Renal pelvis (tissue), 12 donors: ENCODE measurements at places on chromosomes 6 and 20.
A peak's percentile ranks its signal among the peaks of the same experiment; 100 is the strongest.

GRCh38 chr20:54433636-54434035, 41.8 kb upstream of the DOK5 start:
- DNase-seq, result no peak

- no peak for DNase-seq
Measured at GRCh38 chr6:54879188-54879985, 32.8 kb downstream of the FAM83B start.

- DNase-seq, result no peak
Measured at GRCh38 chr6:44356487-44356886, 14.0 kb downstream of the SPATS1 start.

DNA sequence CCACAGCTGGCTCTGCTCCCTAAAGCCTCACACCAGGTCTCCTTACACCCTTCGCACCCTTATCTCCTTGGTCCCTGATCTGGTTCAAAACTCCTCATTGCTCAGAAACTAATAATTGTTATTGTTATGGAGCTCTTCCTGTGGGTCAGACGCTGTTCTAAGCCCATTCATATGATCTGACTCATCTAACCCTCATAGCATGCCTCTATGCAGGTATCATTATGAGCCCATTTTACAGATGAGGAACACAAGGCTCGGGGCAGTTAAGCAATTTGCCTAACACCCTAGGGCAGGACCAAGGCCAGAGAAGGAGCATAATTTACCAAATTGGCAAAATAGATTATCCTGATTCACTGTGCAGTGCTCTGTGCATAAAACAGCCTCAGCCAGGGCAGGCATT, 51.8 kb upstream of the CCDC167 start:
- DNase-seq, result no peak

DNA sequence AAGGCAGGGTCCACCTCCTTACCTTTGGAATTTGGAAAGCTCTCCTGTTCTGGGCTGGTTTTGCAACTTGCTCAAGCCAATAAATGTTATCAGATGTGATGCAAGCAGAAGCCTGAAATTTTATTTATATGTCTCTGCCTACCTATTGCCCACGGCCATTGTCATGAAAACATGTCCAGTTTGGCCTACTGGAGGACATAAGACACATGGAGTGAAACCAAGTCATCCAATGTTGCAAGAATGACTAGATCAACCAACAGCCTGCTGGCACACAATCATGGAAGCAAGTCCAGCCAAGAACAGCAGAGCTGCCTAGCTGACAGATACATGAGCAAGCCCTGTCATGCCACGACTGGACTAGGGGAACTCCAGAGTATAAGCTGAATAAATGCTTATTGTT, 56.7 kb upstream of the IRAK1BP1 start:
- no peak for DNase-seq

DNA sequence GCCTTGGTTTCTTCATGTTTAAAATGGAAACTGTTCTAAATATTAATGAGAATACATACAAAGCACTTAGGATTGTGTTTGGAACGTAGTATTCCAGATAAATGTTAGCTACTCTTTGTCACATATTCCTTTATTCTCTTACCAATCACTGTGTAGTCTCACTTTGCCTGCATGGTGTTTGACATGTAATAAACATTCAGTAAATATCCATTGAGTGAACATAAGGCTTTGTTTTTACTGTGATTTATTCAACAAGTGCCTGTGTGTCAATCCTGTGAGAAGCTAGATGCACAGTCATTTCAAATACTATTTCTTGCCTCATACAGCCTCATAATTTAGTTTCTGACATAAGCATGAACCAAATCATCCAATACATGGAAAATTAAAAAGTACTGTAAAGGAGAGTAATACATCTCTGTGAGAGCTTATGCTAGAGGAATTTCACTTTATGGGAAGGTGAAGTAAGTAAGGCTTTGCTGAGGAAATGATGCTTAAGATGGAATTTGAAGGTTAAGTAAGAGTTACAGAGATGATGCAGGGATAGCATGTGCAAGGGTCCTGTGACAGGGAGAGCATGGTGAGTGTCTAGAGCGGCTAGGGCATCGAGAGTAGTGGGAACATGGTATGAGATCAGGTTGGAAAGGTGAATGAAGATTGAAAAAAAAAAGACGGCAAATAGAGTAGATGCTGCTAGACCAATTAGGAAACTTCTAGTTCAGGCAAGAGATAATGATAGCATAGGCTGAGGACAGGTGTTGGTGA, 14.7 kb downstream of the PM20D2 start:
- DNase-seq, result no peak

- no peak for DNase-seq
Measured at GRCh38 chr6:134938896-134939295, 11.0 kb downstream of the ALDH8A1 start.

GRCh38 chr6:116070101-116070500, 9.4 kb upstream of the FRK start:
- no peak for DNase-seq

DNA sequence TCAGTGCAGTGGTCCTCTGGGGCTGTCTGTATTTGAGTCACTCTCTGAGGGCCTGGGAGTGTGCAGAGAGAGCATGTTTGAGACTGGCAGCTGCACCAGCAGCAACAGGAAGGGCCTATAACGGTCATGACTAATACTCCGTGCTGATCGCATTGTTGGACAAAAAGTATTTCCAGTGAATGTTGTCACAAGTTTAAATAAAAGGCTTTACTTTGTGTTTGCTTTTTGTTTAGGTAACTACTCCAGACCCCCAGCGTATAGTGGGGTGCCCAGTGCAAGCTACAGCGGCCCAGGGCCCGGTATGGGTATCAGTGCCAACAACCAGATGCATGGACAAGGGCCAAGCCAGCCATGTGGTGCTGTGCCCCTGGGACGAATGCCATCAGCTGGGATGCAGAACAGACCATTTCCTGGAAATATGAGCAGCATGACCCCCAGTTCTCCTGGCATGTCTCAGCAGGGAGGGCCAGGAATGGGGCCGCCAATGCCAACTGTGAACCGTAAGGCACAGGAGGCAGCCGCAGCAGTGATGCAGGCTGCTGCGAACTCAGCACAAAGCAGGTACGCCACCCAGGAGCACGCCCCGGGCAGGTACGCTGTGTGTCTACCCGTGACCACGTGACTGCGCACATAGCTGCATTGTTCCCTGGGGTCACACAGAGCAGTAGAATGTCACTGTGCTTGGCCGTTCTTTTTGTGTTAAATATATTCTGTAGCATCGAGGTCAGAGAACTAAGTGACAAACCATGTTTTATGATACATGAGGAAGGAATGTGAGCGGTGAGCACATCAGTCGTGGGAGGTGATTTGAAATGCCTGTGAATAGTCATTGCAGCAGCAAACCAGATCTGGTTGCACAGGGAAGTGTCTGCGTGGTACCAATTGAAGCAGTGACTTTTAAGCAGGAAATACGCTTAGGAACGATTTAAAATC, 174.7 kb downstream of the TMEM242 start:
- DNase-seq, result no peak

- no peak for DNase-seq
Measured at GRCh38 chr6:20236344-20236743, 24.1 kb upstream of the MBOAT1 start.

DNA sequence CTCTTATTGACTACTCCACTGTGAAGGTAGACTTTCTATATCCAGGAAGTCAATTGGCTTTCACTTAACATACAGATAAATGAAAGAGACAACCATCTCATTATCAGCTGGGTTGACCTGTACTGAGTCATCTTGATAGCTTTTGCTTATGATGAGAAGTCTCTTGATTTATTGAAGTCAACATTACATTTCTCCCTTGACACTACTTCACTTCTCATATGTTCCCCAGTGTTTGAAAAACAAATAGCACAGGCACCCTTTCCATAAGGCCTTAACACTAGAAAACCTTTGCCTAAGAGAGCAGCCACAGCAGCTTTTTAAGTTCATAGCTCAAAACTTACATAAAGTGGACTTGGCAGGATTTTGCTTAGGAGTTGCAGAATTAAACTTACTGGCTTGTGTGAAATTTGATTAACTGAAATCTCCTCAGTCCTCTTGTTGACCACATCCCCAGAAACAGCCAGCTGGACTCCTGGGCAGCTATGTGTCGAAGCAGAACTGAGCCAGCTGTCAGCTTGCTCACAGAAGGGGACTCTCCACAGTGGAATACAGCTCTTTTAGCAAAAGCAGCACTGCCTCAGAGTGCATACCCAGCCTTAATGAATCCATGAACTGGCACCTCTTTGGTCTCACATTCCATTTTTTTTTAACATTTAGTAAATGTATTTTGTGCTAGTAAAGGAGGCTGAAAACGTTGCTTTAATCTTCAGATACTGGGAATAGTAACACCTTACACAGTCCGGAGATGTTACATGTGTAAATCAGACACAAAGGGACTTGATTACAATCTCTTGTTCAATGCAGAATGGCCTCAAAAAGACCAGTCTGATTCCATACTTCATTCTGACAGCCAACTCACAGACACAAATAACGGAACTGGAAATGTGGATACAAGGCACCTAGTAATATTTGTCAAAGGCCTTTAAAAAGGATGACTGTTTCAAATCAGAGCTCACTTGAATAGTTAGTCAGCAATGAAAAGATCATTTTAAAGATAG, 1532.7 kb downstream of the HACE1 start:
- DNase-seq, result peak; percentile 17

DNA sequence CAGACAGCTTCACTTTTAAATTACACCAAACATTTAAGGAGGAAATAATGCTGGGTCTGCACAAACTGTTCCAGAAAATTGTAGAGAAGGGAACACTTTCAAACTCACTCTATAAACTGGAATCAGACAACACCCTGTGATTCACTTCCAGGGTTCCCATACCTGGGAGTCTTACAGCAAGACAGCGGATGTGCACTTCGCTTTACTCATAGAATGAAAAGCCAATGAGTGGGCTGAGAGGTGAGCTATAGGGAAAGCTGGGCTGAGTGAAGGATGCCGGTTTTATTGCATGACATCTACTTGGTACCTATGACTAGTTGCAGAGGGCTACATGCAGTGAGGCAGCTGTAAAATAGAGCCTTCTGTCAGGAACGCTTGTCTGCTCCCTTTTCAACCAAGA, 152.1 kb downstream of the FNDC1 start:
- no peak for DNase-seq

GRCh38 chr6:167972193-167972592, 25.3 kb upstream of the KIF25 start:
- DNase-seq, result no peak

DNA sequence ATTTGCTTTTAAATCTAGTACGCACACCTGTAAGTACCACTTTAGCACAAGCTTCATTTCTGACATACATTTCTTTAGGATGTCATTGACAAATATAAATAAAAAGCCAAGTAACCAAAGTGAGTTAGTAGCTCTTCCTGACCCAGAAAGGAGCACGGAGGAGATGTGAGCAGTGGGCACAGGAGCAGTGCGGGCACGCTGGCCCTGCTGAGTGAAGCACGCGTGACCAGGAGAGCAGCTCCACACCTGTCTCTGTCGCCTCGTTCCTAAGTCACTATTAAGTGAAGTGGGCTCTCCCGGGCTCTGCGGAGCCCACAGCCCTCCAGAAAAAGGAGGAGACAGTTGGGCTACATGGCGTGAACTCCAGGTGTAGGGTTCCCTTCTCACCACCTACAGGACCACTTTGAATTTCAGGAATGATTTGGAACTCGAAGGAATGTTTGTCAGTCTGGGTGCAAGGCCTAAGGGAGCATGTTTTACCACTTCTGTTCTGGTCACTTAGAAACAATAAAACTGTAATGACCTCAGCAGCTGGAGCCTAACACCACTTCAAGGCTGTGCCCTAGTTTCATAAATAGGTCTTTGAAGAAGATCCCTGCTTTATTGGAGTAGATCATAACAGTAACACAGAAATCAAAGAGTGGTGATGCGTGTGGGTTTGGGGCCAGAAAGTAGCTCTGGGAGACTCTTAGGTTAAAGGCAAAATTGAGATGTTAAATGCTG, 95.9 kb downstream of the FAM120B start:
- DNase-seq, result no peak

- DNase-seq, result no peak
Measured at GRCh38 chr6:62764841-62765240, 446.4 kb upstream of the FKBP1C start.

GRCh38 chr6:35258858-35259193, 709 bp upstream of the ZNF76 start:
- peak; percentile 53 for DNase-seq

GRCh38 chr6:125717120-125717731, 32.2 kb upstream of the HEY2 start:
- DNase-seq, result no peak

DNA sequence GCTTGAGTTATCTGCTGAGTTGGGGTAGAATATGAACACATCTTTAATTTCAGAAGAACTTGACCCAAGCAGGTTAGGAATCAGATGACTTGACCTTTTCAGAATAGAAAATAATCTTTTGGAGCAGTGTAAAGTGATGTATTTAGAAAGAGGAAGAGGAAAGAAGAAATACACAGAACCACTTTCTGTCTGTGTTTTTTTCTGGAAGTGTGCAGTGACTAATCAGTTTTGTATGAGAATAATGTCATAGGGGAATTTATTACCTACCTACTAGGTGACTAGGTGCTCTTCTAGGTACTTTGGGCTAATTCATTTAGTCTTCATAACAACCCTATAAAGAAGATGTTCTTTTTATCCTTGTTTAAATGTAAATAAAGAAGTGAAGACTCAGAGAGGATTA, 3.0 kb downstream of the PPP1R14C start:
- no peak for DNase-seq

GRCh38 chr6:157990321-157991066, 8.8 kb downstream of the SYNJ2 start:
- no peak for DNase-seq

- no peak for DNase-seq
Measured at GRCh38 chr6:2890976-2891767, 11.9 kb downstream of the SERPINB9 start.

DNA sequence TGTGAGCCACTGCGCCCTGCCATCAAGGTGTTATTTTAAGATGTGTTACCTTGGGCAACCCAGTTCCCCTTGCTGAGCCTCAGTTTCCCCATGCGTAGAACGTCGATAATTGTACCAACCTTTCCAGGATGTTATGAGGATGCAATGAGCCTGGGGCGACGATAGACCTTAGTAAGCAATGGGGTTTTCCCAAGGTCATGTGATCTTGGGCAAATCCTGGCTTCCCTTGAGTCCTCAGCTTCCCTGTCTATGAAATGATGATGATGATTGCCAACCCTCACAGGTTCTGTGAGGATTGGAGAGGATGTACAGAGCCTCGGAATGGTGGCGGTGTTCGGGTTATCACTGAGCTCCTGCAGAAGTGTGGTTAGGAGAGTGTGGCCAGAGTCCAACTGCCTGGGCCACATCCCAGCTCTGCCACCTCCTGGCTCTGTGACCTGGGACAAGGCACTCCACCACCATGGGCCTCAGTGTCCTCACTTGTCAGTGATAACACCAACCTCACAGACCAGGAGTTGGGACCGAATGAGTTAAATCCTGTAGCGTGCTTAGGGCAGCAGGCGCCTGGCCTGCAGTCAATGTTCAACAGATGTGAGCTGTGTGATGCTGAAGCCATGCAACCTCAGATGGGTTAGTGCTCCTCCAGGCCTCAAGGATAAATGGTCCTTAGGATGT, 23.4 kb downstream of the SIRPA start:
- no peak for DNase-seq

GRCh38 chr6:56145616-56146015, 101.8 kb downstream of the COL21A1 start:
- no peak for DNase-seq
